Sigmoid colon (tissue), 7 donors: ENCODE measurements at places on chromosomes 2 and 18. TPM values are rescaled to one million over a fixed set of nuclear protein-coding genes. Genes with fewer than 3 reads are reported as not detected.

- no peak for DNase-seq
Observed at GRCh38 chr2:138209009-138209408, 244.7 kb downstream of the HNMT start.

GRCh38 chr2:226213717-226214116, 585.9 kb downstream of the IRS1 start:
- no peak for DNase-seq

GRCh38 chr2:134449751-134450513, 196.1 kb downstream of the MGAT5 start:
- DNase-seq = no peak

DNA sequence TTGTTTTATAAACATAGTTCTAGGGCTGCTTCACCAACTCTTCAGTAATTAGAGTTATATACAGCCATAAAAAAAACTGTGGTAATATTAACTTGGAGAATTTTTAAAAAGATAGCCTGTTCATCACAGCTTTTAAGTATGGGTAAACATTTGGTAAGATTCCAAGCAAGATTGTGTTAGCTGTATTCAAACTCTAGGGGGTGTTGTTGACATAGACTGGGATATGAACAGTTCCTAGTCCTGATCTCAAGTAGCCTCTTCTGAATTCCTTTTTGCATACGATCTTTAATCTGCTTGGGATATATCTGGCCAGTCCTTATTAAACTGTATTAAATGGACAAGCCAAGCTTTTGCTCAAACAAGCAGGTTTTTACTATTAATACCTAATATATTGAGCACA, 13.4 kb downstream of the NOP58 start:
- no peak for DNase-seq

DNA sequence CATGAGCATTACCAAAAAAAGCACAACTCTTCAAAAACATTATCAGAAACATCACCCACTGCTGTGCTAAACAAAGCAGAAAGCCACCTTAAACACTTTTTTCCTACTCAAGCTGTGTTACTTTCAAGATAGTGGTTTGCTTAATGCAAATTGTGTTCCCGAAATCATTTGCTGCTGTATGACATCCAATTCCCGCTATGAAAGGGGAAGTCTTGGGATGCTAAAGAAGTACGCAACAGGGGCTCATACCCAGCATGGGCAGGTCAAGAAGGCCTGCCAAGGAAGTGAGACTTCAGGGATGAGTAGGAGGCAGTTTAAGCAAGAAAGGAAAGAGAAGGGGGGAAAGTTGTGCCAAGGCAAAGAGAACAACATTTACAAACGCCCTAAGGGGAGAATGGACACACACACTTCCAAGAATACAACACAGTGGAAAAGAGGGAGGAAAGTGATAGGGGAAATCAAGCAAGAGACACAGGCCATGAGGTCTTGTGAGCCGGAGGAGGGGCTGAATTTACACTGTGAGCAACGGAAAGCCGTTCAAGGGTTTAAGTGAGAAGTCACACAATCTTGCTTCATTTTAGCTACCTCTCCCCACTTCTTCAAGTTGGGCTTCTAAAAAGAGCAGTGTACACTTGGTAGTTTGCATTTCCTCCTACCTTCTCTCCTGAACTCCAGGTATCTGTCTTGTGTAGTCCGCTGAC, 4.0 kb downstream of the PTPN2 start:
- no peak for DNase-seq

REG1A gene
- 44.4 TPM for polyA plus RNA-seq

PRKD3 gene
- 4.4 TPM for polyA plus RNA-seq

TXNDC2 gene
- polyA plus RNA-seq = not detected
